Activated CD4-positive, CD25-positive, alpha-beta regulatory T cell treated with anti-CD3 and anti-CD28 coated beads, Interleukin-2, amount 50 U/mL, for 72 hours (primary cell): ENCODE measurements at places on chromosomes 4 and X.

DNA sequence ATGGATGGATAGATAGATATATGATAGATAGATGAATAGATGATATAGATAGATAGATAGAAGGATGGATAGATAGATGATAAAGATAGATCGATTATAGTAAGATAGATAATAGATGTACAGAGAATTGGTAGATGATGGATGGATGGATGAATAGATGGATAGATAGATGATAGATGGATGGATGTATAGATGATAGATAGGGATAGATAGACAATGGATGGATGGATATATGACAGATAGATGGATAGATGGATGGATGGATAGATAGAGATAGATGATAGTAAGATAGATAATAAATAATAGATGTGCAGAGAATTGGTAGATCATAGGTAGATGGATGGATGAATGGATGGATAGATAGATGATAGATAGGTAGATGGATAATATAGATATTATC, 12.2 kb downstream of the GYG2 start:
- DNase-seq, result no peak

- DNase-seq, result peak; percentile 69
These were observed 16.8 kb downstream of the PTTG2 start for GRCh38 chr4:37976991-37977470.

- DNase-seq, result no peak
These were observed 392.0 kb upstream of the INTU start for GRCh38 chr4:127240764-127241105.

- no peak for DNase-seq
These were observed 473.7 kb upstream of the RPS6KA3 start for GRCh38 chrX:20740443-20740842.

DNA sequence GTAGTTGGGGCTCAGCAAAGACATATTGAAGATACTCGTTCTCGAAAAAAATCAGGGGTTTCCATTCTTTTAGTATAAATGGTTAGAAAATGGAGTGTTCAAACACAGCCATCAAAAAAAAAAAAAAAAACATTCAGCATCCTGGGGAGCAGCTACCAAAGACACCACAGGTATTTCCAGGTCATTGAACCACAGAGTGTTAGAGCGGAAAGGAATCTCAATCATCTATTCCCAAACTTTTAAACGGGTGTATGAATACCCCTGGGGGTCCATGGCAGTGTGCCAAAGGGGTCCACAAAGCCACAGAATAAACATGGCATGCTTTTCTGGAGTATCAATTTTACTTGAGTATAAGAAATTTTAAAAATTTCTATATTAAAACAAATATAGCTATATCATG, 6.9 kb upstream of the FGF16 start:
- DNase-seq, result no peak

DNA sequence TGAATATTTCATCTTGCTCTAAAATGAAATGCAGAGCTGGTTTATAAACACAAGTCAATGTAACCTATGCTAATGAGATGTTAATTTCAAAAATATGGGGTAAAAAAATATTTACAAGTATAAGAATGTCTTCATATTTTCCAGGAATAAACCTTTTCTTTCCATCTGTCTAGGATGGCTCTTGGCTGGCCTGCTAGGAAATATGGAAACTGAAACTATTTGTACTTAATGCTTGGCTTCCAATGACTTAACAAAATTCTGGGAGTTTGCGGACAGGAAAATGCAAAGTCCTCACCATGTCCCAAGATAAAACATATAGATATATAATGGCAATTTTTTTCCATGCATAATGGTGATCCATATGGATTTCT, 168.1 kb downstream of the SCFD2 start:
- no peak for DNase-seq

GRCh38 chr4:74754218-74754617, 40.1 kb downstream of the BTC start:
- DNase-seq, result no peak

GRCh38 chr4:38804654-38805295, at the start of gene TLR1:
Gene TLR1, minus strand, starts transcription at chr4:38804791. Its CDS starts 5,960 bp downstream, at chr4:38798831.
- no peak for DNase-seq

DNA sequence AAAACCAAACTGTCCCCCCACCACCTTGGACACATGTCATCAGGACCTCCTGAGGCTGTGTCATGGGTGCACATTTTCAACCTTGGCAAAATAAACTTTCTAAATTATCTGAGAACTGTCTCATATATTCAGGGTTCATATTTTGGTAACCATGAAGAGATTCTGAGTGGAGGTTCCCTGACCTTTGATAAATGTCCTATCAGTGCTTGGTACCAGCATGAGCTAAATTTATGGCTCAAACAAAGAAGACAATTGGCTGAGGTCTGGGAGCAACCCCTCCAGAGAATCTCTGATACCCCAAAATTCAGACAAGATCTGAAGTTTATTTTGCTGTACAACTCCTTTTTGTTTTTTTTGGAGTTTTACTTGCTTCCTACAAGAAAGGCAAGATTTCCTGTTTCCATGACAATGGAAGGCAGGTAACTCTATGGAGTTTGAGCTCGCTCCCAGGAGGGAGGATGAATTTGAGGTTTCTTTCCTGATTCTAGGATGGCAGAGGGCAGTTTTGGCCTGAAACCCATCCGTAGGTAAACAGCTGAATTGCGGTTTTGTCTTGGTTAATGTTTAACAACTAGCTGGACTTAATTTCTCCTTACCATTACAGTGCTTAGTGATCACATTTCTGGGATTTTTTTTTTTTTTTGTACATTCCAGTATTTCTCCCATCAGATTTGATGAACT, 14.5 kb downstream of the UGT2B15 start:
- no peak for DNase-seq

DNA sequence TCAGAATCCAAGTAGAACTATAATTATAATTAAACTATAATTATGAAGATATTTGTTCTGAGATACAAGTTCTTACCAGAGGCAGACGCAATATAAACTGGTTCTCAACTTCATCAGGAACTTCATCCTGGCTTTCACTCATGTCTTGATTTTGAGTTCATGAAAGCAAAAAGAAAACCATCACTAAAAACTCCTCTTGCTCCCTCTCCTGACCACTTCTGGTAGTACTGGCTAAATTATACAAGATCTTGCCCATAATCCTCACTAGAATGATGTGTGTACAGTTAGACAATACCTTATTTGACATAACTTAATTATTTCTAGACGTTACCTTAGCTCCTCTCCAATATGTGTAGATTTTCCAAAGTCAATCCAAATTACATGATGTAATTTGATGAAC, 3.7 kb downstream of the TAF7L start:
- no peak for DNase-seq

GRCh38 chrX:9765737-9766097, at the start of gene GPR143:
Gene GPR143, minus strand, starts transcription at chrX:9765847. Its CDS starts 30 bp downstream, at chrX:9765817.
- no peak for DNase-seq

- no peak for DNase-seq
These were observed 4.9 kb downstream of the BCAP31 start for GRCh38 chrX:153719238-153719637.

GRCh38 chrX:10525381-10526120, 94.8 kb downstream of the MID1 start:
- no peak for DNase-seq

- no peak for DNase-seq
These were observed 103.7 kb downstream of the RBM47 start for GRCh38 chr4:40525752-40526598.

GRCh38 chr4:42656679-42656943, 294 bp downstream of the ATP8A1 start:
- no peak for DNase-seq

DNA sequence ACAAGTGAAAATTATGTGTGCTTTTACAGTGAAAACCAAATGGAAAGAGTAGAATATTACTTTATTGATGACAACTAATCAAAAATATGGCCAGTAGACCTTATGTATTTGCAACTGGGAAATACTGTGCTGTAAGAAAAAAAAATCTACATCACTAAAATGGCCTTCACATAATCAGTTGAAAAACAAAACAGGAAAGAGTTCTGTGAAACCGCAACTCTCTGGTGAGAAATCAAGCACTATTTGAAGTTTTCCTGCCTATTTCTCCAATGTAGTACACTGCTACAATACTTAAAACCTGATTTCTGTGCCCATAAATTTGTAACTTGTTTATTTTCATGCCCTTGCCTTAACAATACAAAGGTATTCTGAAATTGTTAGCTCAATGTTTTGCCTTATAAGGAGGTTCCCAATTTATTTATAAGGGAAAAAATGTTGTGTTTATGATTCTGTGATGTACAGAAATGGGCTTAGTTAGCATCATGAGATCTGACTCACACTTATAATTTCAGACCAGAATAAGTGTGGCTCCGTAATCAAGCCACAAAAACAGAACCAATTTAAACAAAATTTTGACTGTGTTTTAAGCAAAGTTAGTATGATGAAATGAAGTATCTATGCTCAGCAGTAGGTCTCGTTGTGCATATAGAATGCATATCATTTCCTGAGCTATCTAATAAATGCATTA, 147.1 kb downstream of the FAT4 start:
- no peak for DNase-seq

- no peak for DNase-seq
These were observed 61.1 kb upstream of the RPL34 start for GRCh38 chr4:108559068-108559793.

DNA sequence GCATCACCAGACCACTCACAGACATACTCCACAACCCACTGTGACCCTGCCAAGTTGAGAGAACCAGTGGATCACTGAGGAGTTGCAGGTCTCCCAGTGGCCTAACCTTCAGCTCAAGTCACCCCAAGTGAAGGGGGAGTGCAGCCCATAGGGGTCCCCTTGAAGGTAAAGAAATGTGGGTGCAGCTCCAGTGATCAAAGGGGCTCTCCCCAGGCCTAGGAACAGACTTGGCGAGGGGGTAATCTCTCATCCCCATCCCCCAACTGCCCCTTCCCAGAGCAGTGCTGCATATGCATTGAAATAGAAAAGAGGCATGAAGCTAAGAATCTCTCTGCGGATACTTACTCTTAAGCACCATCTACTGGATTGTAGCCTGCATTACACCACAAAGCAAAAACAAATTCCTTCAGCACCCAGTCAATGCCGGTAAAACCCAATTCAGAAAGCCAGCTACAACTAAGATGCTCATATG, 27.0 kb downstream of the MAGEE1 start:
- no peak for DNase-seq

DNA sequence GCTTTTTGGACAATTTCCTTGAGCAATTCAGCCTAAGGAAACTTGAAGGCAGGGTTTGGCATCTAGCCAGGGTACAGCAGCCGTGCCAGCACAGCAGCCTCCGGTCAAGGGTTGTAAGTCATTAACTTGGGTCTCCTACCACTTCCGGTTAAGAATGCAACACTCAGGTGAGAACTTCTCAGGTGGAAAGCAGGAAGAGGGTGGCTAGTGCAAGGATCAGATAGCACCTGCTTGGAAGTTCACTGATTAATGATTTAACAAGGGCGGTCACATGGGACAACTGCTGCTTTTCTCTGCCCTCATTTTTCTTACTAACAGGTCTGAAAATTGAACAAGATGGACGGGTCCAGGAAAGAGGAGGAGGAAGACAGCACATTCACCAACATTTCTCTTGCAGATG, 30.1 kb upstream of the SCOC start:
- no peak for DNase-seq

DNA sequence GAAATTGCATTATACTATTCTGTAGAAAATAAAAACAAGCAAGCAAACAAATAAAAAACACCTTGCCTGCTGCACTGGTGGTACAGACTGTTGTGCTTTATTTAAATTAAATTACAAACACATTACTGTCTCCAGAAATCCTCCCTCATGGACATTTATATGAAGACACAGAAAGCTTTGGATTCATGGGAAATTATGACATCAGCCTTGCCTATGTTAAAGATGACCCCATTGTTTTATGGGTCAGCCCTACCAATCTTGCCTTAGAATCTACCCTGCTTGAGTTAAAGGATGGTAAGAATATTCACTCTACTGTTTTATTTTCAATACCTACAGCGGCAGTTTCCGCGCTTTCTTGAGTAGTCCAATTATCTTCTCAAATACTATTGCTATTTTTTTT, 1379.9 kb downstream of the TECRL start:
- no peak for DNase-seq

GRCh38 chr4:26171941-26172340, 148.9 kb upstream of the RBPJ start:
- DNase-seq, result no peak

- no peak for DNase-seq
These were observed 26.7 kb upstream of the GUCY1A1 start for GRCh38 chr4:155639704-155640523.

DNA sequence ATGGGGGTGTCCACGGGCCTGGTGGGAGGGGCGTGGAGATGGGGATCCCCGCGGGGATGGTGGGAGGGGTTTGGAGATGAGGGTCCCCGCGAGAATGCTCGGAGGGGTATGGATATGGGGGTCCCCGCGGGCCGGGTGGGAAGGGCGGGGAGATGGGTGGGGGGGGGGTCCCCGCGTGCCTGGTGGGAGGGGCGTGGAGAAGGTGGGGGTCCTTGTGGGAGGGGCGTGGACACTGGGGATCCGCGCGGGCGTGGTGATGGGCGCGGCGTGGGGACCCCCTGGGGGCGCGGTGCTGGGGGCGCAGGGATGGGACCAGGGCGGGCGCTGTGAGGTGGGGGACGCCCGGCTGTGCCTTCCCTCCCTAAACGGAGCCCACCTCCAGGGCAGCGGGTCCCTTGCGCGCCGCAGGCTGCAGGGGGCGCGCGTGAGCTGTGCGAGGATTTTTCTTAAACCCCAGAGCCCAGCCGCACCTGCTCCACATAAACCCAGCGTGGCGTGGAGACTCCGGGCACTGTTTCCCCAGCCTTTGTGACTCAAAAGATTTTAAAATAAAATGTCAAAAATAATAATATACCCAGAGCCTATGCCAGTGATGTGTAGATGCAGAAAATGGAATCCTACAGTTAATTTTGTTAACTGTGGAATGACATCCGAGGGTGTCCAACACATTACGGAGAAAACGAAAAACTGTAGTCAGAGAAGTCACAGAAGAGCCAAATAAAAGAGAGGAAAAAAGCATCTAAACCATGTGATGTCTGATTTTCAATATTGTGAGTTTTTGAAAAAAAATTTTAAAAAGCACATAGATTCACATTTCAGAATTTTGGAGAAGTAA, 1.5 kb upstream of the ASMTL start:
- peak; percentile 97 for DNase-seq

DNA sequence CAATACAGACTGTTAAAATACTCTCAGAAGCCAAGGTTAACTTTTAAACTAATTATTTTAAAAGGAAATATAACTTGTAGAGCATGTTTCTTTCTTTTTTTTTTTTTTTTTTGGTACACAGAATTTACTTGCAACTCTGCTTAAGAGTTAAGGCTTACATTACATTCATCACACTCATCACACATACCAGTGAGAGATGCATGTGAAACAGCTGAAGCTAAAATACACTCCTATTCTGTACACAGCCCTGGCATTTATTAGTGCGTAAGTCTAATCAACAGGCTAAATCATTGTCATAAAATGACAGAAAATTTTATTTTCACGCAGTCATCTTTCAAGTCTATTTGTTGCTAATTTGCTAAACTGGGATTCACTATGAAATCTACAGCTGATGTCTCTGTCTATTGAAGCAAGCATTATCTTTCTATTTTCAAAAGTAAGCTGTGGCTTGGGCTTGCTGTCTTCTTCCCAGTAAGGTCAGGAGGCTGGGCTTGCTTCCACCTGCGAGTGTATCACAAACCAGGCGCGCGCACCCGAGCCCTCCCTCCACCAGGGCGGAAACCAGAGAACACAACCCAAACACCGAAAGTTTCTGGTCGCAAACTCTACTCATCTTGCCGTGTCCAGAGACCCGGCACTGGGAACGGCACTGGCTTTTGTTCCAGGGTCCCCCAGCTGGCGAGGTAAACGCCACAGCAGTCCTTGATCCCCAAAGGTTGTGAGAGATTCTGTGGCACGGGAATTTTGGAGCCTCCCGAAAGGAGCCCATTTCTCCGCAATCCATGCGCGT, 3.9 kb downstream of the MAML3 start:
- peak; percentile 44 for DNase-seq
